Aorta (tissue), 5 donors: ENCODE measurements at places on chromosomes 7 and 10.

DNA sequence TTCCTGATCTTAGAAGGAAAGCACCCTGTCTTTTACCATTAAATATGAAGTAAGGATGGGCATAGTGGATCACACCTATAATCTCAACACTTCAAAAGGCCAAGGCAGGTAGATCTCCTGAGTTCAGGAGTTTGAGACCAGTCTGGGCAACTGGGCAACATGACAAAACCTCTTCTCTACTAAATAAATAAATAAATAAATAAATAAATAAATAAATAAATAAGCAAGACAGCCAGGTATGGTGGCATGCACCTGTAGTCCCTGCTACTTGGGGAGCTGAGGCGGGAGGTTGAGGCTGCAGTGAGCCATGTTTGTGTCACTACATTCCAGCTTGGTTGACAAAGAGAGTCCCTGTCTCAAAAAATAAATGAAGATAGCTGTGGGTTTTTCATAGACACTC lies 313.1 kb downstream of the RPS24 start:
- DNase-seq, result no peak

DNA sequence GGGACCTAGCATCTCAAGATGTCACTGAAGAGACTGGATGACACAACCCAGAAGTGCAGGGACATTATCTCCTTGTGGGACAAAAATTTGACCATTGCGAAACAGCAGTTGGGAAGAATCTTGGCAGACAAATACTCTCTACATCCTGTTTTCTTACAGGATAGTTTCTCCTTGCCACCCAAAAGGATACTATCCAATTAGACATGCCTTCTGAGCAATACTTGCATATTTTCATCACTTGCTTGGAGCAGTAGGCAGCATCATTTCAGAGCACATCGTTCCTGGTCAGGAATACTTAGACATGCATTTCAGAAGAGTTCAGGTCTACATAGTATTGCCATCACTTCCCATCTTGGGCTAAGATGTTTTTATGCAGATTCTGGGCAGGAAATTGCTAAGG lies 56.8 kb downstream of the FAS start:
- DNase-seq, result no peak

DNA sequence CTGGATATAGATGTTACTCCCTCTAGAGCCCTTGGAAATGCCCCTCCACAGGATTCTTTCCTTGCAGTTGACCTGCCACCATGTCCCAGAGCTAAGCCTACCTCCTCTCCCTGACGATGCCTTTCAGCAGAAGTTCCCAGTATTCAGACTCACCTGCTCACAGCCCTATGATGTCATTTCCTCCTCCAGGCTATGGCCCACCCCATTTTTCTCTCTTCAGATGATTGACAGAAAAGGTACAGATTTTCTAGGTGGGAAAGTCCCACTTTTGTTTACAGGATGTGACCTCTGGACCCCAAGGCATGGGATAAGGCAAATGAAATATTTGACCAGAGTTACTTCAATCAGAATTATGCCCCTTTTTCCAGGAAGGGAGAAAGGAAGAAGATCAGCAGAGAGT lies 280.2 kb upstream of the PHYHIPL start:
- DNase-seq, result no peak

GRCh38 chr7:102455596-102455995 lies 9.1 kb downstream of the ALKBH4 start:
- no peak for DNase-seq

DNA sequence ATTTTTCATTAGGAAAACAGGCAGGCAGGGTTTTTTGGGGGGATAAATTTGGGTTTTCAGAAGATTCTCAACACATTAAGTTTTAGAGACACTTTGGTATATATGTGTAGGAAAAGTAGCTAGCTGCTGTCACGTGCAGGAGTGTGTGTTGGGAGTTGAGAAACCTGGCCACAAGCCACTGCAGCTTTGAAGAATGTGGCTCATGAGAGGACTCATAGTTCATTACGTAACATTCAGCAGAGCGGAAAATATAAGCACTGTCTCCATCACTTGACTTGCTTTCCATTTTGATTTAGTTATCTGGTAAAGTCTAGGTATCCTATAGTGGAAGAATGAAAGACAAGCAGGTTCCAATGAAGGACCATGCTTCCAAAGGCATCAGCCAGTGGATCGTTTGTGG lies 31.2 kb downstream of the SMNDC1 start:
- peak; percentile 81 for DNase-seq

- DNase-seq, result peak; percentile 77
Observed at GRCh38 chr10:10642751-10643150, 374.9 kb upstream of the CELF2 start.

DNA sequence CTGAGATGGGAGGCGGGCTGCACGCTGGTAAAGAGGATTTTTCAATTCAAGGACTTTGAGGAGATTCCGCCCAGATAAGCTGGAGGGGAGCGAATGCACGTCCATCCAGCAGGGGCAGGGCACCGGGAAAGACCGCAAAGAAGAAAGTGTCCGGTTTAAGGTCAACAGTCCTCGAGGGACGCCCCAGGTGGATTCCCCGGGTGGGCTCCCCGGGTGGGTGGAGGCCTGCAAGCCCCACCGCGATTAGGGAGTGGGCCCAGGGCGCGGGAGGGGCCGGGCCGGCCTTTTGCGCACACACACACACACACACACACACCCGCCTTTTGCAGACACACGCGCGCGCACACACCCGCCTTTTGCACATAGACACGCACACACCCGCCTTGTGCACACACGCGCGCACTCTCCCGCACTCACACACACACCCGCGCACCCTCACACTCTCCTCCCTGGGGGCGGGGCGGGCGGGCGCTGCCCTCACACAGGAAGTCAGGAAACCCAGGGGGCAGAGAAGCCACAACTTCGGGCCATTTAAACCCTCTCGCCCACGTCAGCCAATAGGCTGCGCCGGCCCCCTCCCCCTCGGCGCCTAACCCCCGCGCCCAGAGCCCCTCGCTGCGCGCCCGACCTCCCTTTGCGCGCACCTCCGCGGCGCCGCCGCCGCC lies 615 bp downstream of the ARHGAP12 start:
- DNase-seq, result peak; percentile 68

- DNase-seq, result no peak
Observed at GRCh38 chr10:62153191-62153590, 115.5 kb downstream of the RTKN2 start.

DNA sequence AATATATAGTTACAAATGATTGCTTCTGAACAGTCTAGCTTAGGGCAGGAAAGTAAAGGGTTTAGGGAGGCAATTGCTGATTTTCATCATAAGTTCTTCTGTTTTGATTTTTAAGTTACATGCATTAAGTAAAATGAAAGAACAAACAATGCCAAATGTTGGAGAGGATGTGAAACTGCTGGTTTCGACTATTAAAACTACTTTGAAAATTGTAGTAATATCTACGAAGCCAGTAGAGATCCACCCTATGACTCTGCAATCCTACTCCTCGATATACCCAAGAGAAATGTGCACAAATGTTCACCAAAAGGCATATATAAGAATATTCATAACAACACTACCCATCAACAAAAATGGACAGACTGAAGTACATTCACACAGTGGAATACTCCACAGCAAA lies 24.3 kb downstream of the PDZD8 start:
- no peak for DNase-seq

DNA sequence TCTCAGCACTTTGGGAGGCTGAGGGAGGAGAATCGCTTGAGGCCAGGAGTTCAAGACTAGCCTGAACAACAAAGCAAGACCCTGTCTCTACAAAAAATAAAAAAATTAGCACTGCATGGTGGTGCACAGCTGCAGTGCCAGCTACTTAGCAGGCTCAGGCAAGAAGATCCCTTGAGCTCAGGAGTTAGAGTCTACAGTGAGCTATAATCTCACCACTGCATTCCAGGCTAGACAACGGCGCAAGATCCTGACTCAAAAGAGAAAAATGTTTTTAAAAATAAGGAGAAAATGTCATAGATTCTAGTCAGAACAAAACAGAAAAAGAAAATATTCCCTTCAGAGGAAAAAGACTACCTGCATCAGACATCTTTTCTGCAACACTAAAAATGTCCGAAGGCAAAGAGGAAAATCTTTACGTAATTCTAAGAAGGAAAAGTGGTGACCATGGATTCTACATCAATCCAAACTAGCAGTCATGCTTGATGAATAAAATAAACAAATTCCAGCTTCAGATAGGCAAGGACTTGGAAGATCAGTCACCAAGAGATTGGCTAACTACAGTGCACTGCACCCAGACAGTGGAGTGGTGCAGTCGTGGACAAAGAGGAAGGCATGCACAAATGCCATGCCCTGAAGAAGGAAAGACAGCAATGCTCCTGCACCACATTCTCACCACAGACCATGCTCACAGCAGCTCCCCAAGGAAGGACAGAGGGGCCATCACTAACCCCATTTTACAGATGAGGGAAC lies 54.3 kb downstream of the ERCC6 start:
- no peak for DNase-seq

- DNase-seq, result peak; percentile 41
Observed at GRCh38 chr7:151137791-151138152, 29.7 kb downstream of the GBX1 start.
